ENCODE measurements at places on chromosomes 7 and 10.

GRCh38 chr7:34842782-34843181 lies 184.8 kb downstream of the NPSR1 start:
- DNase-seq: no peak

DNA sequence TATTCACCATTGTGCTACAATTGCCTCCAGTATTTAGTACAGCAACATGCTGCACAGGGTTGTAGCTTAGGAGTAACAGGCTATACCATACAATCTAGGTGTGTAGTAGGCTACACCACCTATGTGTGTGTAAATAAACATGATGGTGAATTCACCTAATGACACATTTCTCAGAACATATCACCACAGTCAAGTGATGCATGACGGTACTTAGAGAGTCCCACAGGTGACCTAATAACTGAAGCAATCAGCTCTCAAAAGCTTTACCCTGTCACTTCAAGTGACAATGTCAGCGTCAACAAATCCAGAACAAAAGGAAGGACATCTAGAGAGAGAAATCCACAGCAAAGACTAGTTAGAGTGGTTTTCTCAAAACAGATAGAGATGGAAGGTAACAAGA lies 38.8 kb downstream of the CCNJ start:
- DNase-seq: no peak

DNA sequence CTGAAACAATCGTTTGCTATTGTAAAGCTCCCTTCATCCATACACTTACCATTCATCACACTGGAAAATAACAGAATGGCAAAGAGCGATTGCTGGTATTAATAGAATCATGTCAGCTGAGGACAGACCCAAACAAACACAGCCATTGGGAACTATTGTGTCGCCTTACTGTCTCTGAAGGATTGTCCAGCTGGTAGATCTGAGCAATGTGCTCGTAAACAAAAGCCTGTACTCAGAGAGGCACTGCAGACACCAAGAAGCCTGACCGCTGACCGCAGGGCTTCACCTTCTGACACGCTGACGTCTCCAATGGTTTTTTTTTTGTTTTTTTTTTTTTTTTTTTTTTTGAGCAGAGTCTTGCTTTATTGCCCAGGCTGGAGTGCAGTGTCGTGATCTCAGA lies 151.0 kb upstream of the FRMD4A start:
- DNase-seq: no peak

GRCh38 chr7:105133358-105133757 lies 119.4 kb downstream of the KMT2E start:
- DNase-seq: no peak

DNA sequence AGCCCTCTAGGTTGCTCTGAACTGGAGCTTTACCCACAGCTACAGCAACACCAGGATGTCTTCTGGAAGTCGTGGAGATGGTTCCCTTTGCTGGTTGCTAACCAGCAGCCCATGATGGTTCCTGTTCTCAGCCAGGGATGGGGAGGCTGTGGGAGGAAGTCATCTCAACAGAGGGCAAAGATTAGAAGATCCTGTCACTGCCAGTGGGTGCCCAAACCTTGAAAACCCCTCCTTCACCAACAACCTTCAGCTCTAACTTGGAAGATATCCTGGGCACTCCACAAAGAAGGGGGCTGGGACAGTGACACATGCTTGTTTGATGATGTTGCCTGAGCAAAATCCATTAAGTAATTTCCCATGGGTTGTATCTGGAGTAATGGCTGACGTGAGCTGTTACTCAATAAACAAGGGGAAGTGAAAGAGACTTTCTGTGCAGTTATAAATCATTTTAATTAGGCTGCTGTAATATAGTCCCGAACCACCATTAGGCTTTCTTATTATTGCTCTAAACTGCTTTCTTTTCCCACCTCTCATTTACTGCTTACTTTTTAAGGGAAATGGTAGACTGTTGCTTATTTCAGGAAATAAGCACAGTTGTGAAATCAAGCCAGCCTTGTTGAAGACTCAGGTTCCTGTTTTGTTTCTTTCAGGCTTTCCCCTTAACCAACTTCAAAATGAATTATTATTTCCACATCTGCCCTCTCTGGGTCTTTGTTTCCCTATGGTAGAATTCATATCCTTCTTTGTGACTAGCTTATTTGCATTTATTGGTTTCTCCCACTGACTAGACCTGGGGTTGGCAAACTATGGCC lies 124.8 kb downstream of the PPP1R17 start:
- no peak for DNase-seq

GRCh38 chr10:1677307-1677939 lies 59.9 kb downstream of the ADARB2 start:
- no peak for DNase-seq

- no peak for DNase-seq
These were observed 215.4 kb upstream of the PRSS1 start for GRCh38 chr7:142533920-142534319.

DNA sequence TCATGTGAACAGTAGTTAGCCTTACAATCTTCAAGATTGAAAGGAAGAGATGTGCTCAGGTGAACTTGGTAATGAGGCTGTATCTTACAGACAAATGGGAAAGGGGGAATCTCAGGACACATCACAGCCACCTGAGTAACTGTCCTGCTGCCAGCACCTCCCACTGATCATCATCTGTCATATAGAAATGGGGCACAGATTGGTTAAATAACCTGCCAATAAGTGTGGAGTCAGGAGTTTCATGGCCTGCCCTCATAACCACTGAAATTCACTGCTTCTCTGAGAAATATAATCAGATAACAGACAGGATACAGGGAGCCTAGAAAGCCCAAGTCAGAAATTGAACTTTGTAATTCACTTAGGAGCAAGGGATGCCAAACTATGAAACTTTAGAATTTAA lies 64.9 kb upstream of the TAS2R16 start:
- DNase-seq: no peak

DNA sequence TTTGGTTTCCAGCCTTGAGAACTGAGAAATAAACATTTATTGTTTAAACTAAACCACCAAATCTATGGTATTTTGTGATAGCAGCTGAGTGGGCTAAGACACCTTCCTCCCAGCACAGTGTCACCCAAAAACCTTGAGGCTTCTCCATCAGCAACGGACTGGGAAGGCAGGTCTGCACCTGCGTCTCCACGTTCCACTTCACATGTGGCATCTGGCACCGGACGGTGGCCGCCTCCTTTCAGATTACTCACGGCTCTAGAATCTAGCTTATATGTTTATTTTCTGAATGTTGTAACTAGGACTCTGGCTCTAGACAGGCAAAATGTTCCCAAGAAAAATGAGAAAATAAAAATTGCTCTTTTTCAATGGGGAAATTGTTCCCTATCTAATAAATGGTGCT lies 201.0 kb downstream of the ADARB2 start:
- no peak for DNase-seq

GRCh38 chr10:7475046-7475911 lies 64.4 kb upstream of the SFMBT2 start:
- no peak for DNase-seq

DNA sequence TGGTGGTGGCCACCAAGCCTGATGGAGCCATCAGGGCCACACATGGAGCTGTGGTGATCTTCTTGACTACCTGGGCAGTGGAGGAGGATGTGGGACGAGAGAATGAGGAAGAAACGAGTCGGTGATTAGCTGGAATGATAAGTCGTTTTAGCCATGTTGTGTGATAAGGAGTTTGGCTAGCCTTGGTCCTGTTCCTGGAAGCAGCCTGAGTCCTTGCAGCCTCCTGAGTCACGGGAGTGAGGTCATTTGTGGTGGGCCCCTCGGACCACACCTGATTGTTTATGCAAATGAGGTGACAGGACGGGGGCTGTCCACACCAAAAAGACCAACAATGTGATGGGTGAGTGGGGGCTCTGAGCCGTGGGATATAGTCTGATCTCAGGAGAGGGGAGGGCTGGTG lies 554.4 kb downstream of the PTPRN2 start:
- no peak for DNase-seq

DNA sequence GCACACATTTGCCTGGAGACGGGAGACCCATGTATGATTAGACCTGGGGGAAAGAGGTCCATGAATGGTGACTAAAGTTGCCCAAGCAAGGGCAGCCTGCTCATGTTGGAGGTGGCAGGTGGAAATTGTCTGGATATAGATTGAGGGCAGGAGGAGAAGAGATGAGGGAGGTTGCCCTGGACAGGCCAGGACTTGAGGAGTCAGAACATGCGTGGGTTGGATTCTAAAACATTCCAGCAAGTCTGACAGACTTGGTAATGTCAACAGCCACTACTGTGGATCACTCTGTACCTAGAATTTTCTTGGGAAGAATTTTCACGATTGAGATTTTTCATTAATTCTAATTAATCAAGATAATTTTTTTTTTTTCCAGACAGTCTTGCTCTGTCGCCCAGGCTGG lies 19.1 kb upstream of the SVOPL start:
- no peak for DNase-seq

DNA sequence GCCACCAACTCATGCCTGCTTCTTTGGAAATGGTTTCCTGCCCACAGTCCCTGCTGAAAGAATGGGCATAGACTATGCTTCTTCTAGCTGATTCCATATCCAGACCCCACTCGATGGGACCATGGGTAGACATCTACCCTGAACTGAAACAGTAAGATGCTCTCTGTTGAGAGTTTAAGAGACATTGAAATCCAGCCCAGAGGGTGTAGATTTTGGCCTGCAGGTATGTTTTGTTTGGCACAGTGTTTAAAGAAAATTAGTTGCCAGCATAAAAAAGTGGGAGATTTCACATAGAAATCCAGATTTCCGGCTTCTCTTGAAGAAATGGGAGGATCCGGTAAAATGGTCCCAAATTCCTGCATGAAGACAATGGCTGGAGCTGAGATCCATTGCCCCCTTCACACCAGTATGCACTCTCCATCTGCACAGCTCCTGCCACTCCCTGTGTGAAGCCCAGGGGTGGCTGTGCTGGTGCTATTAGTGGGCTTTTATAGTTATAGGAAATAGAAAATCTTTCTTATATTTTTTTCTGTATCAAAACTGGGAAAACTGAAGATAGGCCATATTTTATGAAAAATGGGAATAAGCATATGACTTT lies 218.1 kb downstream of the PTEN start:
- no peak for DNase-seq

GRCh38 chr10:12543589-12543988 lies 194.2 kb downstream of the CAMK1D start:
- DNase-seq: no peak

- no peak for DNase-seq
These were observed 39.2 kb downstream of the ELMO1 start for GRCh38 chr7:37409461-37409860.

GRCh38 chr10:43202224-43202656 lies 64.0 kb downstream of the CSGALNACT2 start:
- no peak for DNase-seq

DNA sequence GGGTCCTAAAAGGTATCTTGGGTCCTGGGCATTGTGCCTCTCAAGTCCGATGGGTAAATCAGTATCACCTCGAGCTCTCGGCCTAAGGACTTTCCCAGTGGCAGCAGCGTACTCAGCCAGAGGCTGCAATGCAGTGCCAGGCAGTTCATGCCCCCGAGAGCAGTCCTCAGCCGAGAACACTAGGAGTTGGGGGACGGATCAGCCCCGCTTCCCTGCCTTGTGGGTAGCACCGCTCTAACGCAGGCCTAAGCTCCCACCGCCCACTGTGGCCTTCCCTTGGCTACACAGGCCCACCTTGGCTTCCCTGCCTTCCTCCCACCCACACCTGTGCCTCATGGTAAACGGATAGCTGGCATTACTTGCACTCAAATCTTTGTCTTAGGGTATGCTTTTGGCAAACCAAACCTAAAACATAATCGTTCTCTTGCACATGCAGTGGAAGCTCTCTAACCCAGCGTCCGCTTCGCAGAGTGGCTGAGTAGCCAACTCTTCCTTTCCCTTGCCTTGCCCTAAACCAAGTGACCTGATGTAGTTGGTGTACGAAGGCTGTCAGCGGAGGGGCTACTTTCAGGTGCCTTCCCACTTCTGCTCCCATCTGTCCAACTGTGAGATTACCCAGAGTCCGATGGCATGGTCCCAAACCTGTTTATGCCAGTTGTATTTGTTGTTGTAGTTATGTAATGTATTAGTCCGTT lies 73.2 kb upstream of the CHST15 start:
- DNase-seq: no peak

DNA sequence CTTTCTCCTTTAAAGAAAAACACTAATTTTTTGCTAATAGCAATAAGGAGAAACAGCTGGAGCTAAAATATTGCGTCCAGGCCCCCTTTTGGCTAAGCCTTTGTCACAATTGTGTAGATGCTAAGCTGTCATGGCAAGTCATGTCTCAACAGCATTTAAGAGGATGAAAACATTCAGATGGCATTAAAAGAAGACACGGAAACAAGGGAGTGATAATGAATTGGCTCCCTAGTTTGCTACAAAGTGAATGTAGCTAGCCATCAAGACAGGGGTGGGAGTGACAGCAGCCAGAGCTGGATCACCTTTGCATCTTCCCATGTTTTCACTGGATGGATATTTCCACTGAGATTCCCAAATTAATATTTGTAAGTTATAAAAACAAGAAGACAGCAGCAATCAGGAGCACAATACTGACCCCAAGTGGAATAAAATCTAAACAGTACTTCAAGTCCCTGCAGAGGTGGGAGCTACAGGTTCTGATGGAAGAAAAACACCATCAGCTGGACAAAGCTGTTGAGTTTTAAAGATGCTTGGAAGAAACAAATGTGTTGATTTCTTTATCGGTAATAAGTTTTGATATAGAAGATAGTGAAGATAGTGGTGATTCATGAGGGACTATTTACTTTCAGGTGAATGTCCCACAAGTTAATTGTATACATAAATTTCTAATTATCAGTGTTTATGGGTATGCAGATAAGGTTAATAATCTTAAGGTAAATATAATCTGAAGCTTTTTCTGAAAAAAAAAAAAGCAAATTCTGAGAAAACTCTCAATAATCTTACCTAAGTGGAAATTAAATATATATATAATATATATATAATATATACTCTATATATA lies 129.4 kb downstream of the SLC16A9 start:
- no peak for DNase-seq

DNA sequence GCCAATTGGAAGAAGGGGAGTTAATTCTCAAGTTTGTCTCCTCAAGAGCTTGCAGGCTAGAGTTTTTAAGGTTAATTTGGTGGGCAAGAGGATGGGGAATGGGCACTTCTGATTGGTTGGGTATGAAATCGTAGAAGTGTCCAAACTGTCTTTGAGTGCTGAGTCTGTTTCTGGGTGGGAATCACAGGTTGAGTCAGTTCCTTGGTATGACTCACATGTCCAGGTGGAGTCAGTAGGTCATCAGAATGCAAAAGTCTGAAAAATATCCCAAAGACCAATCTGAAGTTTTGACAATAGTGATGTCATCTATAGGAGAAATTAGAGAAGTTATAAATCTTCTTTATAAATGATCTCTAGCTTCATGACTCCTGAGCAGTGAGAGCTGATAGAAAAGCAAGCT lies 1252.2 kb downstream of the REEP3 start:
- DNase-seq: no peak

GRCh38 chr10:112434988-112435619 lies 11.6 kb downstream of the ZDHHC6 start:
- no peak for DNase-seq

GRCh38 chr7:44767912-44768627 lies 19.4 kb downstream of the ZMIZ2 start:
- DNase-seq: no peak

GRCh38 chr10:116947841-116948529 lies 57.0 kb downstream of the SHTN1 start:
- no peak for DNase-seq

- no peak for DNase-seq
These were observed 170.9 kb downstream of the CDK14 start for GRCh38 chr7:90766814-90767564.
